ENCODE measurements at places on chromosomes 2 and 18. TPM values are rescaled to one million over a fixed set of nuclear protein-coding genes. Genes with fewer than 3 reads are reported as not detected.

GRCh38 chr2:28507796-28508764 is 12.2 kb downstream of the PLB1 start:
- peak; percentile 91 for DNase-seq

DNA sequence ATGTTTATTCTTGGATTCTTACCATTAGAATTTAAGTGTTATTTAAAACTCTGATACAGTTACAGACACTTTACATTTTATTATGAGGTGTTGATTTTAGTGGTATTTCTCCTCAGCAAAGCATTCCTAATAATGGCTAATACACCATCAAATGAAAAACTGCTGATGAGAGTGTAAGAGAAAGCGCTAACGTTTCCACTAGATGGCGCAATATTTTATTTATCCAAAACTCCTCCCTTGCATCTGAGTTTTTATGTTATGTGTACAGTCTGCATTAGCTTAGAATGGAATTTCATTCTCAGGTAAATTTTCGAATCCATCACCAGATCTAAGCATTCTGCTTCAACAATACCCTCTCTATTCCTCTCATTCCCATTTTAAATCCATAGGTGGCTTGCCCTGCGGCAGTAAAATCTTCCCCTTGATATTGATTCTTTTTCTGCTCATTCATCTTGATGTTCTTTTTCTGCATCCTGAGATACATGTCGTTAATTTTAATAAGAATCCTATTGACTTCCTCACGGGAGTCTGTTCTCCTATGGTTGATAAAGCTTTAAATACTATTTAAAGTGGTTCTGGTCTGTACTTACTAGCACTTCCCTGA is 53.9 kb downstream of the PRKRA start:
- peak; percentile 34 for DNase-seq

NOTO gene
- 0.01 TPM for polyA plus RNA-seq

DNA sequence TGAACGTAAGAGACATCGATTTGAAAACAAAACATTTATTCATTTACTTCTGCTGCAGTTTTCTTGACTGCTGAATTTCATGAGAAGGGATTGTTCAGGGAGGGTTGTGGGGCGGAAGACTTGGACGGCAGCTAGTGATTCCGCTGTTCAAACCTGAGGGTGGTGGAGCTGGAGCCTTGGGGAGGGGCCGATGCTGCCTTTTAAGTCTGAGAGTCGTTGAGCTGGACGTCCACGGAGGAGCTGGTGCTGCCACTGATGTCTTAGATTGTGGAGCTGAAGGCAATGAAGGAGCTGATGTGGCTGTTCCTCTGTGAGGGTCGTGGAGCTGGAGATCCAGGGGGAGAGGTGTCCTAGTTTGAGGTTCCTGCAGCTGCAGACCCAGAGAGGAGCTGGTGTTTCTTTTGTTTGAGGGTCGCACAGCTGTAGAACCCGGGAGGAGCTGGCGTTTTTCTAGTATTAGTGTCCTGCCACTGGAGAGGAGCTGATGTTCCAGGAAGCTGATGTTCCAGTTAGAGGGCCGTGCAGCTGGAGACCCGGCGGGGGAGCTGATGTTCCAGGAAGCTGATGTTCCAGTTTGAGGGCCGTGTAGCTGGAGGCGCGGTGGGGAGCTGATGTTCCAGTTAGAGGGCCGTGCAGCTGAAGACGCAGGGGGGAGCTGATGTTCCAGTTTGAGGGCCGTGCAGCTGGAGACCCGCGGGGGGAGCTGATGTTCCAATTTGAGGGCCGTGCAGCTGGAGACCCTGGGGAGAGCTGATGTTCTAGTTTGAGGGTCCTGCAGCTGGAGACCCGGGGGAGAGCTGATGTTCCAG is 150.9 kb downstream of the RTP5 start:
- no peak for DNase-seq

- no peak for DNase-seq
Measured at GRCh38 chr2:23954325-23955014, 14.2 kb downstream of the UBXN2A start.

Measured in large intestine (tissue), 12 donors.